ENCODE measurements at places on chromosomes 7 and 10.

- no peak overlapping the region for H3K27ac ChIP-seq
- no peaks in the 10 kb centered on the region for H3K27me3 ChIP-seq
- H3K4me3 ChIP-seq: no peak overlapping the region
- H3K36me3 ChIP-seq: no peaks in the 10 kb centered on the region
- DNase-seq: no peak
Measured at GRCh38 chr7:38296059-38296857, 22.8 kb upstream of the TARP start.

GRCh38 chr10:86804805-86805204, 48.4 kb downstream of the BMPR1A start:
- H3K27ac ChIP-seq: no peak overlapping the region
- DNase-seq: no peak
- H3K4me3 ChIP-seq: no peak overlapping the region
- peaks cover 3% of the 10 kb centered on the region for H3K4me1 ChIP-seq
- no peaks in the 10 kb centered on the region for H3K27me3 ChIP-seq
- H3K36me3 ChIP-seq: no peaks in the 10 kb centered on the region

DNA sequence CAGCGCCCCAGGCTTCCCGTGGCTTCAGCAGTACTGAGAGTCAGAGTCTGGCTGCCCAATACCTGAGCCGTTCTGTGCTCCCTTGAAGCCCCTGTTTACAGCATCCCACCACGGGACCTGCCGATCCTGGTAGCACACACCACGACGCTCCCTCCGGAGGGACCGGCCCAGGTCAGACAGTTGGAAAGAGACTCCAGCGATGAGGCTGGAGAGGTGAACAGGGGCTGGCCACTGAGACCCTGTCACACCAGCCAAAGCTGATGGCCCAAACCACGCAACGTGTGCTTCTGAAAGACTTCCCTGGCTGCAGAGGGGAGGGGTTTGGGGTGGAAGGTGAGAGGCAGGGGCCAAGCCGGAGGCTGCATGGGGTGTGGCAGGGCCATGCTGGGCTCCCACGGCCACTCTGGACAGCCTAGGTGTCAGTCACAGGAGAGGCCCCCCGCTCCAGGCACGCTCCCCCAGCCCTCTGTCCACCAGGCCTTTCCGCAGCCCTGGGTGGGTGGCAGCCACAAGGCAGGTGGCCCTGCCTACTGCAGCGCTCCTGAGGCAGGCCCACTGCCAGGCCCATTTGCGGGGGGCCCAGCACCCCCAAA, 140.2 kb upstream of the CHST15 start:
- H3K4me1 ChIP-seq: no peaks in the 10 kb centered on the region
- H3K27me3 ChIP-seq: no peaks in the 10 kb centered on the region
- H3K36me3 ChIP-seq: no peaks in the 10 kb centered on the region
- H3K4me3 ChIP-seq: no peak overlapping the region

DNA sequence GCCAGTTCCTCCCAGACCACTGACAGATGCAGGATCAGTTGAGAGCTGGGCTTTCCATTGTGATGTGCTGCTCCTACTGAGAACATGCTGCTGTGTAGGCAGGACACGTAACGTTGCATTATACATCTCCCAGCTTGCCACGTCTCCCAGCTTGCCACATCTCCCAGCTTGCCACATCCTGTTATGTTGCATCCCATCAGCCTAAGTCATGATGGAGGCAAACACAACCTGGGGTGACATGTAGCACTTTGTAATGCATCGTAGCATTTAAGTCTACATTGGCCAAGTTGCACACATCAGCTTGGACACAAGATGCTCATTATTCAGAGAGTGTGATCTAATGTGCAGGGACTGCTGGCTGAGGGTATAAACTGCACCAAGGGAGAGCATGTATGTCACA, 73.3 kb upstream of the CHCHD3 start:
- H3K4me3 ChIP-seq: no peak overlapping the region
- no peak for DNase-seq
- H3K27ac ChIP-seq: no peak overlapping the region
- no peaks in the 10 kb centered on the region for H3K36me3 ChIP-seq
- no peaks in the 10 kb centered on the region for H3K4me1 ChIP-seq
- no peaks in the 10 kb centered on the region for H3K27me3 ChIP-seq

- H3K4me3 ChIP-seq: no peak overlapping the region
- no peaks in the 10 kb centered on the region for H3K27me3 ChIP-seq
- H3K36me3 ChIP-seq: no peaks in the 10 kb centered on the region
Measured at GRCh38 chr10:69861251-69862240, 59.8 kb downstream of the COL13A1 start.

DNA sequence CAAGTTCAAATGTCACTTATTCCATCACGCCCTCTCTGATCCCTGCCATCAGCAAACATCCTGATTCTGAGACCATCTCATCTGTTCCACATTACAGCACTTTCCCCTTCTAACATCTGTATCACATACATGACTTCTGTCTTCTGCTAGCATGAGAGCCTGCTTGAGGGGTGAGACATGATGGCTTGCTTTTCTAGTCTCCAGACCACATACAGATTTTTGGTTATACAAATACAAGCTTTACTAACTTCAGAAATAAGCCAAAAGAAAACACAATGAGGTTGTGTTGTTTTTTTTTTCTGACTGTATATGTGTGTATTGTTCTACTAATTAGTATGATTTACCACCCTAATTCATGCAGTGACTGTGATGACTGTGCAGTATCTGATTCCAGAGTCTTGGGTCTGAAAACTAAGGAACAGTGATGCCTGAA, 34.3 kb downstream of the NAPEPLD start:
- H3K4me3 ChIP-seq: no peak overlapping the region
- H3K36me3 ChIP-seq: peaks cover 10% of the 10 kb centered on the region
- no peak overlapping the region for H3K27ac ChIP-seq
- no peak for DNase-seq

GRCh38 chr10:97895915-97896314, 46.3 kb downstream of the GOLGA7B start:
- no peaks in the 10 kb centered on the region for H3K27me3 ChIP-seq
- H3K4me3 ChIP-seq: no peak overlapping the region
- no peaks in the 10 kb centered on the region for H3K36me3 ChIP-seq
- no peak overlapping the region for H3K27ac ChIP-seq
- H3K4me1 ChIP-seq: no peaks in the 10 kb centered on the region

- no peaks in the 10 kb centered on the region for H3K36me3 ChIP-seq
- H3K27me3 ChIP-seq: no peaks in the 10 kb centered on the region
- H3K27ac ChIP-seq: no peak overlapping the region
- H3K4me1 ChIP-seq: no peaks in the 10 kb centered on the region
Measured at GRCh38 chr10:91556691-91557566, 75.9 kb downstream of the PPP1R3C start.

DNA sequence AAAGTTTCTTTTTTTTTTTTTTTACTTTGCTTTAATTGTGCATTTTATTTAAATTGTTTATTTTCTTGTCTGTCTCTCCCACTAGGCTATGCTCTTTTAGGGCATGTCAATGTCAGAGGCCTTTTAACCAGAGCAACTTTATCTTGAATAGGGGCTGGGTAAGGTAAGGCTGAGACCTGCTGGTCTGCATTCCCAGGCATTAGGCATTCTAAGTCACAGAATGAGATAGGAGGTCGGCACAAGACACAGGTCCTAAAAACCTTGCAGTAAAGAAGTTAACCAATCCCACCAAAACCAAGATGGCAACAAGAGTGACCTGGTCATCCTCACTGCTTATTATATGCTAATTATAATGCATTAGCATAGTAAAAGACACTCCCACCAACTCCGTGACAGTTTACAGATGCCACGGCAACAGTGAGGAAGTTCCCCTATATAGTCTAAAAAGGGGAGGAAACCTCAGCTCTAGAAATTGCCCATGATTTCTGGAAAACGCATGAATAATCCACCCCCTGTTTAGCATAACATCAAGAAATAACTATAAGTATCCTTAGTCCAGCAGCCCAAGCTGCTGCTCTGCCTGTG, 47.0 kb upstream of the FRMD4A start:
- DNase-seq: no peak
- H3K27ac ChIP-seq: no peak overlapping the region
- H3K27me3 ChIP-seq: no peaks in the 10 kb centered on the region
- no peak overlapping the region for H3K4me3 ChIP-seq
- peaks cover 6% of the 10 kb centered on the region for H3K4me1 ChIP-seq
- no peaks in the 10 kb centered on the region for H3K36me3 ChIP-seq

DNA sequence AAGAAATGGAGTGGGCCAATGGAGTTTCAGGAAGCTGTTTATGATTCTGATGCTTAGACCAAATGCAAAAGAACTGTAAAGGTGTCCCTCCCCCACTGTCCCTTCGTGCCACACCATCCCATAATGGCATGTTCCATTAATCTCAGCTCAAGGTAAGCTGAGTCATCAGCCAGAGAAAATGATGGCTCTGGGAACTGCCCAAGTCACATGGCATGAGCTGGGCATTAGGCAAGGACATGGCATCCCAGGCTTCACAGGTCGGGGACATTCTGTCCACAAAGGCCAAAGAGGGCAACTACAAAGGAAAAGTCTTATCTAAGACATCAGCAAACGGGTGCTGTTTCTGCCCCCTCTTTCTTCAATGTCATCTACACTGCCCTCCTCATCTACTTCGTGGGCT, 44.9 kb downstream of the DLG5 start:
- no peak overlapping the region for H3K27ac ChIP-seq
- no peak for DNase-seq
- H3K27me3 ChIP-seq: no peaks in the 10 kb centered on the region
- peaks cover 26% of the 10 kb centered on the region for H3K4me1 ChIP-seq
- H3K4me3 ChIP-seq: no peak overlapping the region

GRCh38 chr7:68564306-68565135, 1033.8 kb upstream of the AUTS2 start:
- no peak for DNase-seq
- H3K27ac ChIP-seq: no peak overlapping the region
- H3K27me3 ChIP-seq: no peaks in the 10 kb centered on the region
- H3K4me3 ChIP-seq: no peak overlapping the region

DNA sequence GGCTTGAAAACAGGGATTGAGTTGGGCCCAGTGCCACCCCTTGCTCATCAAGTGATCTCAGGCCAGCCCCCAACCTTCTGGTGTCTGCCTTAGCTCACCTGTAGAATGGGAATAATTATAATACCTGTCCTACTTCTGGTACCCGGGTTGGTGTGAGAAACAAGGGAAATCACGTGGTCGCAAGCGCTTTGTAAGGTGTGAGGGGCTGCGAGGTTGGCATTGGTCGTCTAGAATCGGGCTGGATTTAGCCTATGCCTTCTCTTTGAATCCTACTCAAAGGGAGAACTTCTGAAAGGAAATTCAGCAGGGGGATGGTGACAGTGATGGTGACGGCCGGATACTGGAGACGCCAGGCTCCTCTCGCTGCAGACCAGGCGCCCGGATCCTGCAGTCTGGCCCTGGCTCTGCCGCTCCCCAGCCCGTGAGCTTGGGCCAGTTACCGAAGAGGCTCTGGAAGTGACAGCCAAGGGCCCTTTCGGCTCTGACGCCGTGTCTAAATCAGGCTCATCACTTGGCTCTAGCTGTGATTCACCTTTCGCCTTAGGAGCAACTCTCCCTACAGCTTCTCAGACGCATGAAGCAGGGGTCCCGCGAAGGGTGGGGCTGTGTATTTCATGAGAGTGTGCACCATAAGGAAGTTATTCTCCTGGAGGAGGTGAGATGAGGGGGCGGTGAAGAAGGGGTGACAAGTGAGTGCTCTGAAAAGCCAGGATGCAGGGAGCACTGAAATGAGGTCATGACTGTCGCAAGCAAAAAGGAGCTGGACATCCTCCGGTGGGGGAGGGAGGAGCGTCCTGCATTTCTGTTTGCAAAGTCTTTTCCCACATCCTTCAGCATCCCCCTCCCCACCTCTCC, 4.0 kb upstream of the CREB5 start:
- peaks cover 39% of the 10 kb centered on the region for H3K27me3 ChIP-seq
- H3K4me3 ChIP-seq: peak overlapping the region; percentile 55
- H3K27ac ChIP-seq: no peak overlapping the region
- 0 out of 2 replicates have a peak, but pooled peaks cover 11% of the 10 kb centered on the region for H3K4me1 ChIP-seq
- no peaks in the 10 kb centered on the region for H3K36me3 ChIP-seq

GRCh38 chr10:60400366-60400765, 10.7 kb upstream of the ANK3 start:
- no peak for DNase-seq
- no peaks in the 10 kb centered on the region for H3K4me1 ChIP-seq
- H3K4me3 ChIP-seq: no peak overlapping the region
- no peak overlapping the region for H3K27ac ChIP-seq

- no peak overlapping the region for H3K27ac ChIP-seq
- H3K36me3 ChIP-seq: no peaks in the 10 kb centered on the region
Measured at GRCh38 chr7:112052498-112052897, 153.7 kb downstream of the DOCK4 start.

GRCh38 chr10:93590638-93591037, 10.4 kb downstream of the RBP4 start:
- H3K27me3 ChIP-seq: no peaks in the 10 kb centered on the region
- no peak overlapping the region for H3K27ac ChIP-seq
- no peaks in the 10 kb centered on the region for H3K36me3 ChIP-seq
- H3K4me3 ChIP-seq: no peak overlapping the region

DNA sequence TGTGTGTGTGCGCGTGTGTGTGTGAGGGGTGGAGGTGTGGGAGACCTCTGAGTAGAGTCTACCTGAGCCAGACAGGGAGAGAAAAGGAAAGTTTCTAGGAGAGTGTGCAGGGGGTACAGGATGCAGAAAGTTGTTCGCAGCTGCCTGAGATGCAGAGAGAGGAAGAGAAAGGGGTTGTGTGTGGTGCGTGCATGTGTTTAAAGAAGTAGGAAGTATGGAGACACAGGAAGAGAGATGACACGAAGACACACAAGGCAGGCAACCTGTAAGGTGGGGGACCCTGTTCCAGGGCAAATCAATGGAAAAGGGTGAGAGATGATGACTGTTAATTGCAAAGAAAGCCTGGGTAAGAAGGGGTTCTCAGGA, 52.2 kb downstream of the C10orf105 start:
- H3K27ac ChIP-seq: no peak overlapping the region
- DNase-seq: no peak

DNA sequence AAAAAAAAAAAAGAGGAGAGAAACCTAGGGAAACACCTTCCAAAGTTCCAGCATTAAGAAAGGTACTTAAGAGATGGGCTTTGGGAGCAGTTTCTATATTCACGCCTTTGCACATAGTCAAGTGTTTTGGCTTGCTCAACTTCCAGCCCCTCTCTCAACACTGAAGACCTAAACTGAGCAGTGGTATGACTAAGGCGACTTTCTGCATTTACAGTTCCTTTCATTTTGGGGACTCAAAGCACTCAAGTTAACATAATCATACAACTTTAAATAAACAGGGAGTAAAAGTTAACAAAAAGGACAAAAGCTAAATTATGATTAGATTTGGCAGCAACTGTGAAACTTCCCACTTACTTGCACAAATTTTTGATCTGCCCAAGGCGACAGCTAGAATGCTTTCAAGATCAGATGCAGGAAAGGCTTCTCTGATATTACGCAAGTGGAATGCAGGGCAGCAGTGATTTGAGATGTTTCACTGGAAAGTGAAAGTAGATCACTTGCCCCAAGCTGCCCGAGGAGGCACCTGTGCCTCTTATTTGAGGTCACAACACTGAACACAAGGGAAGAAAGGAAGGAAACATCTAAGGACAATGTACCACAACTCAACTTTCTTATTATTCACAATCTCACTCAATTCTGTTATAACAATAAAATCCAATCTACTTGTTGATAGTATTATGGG, 199.5 kb downstream of the SKAP2 start:
- no peak for DNase-seq
- no peaks in the 10 kb centered on the region for H3K4me1 ChIP-seq
- H3K27ac ChIP-seq: no peak overlapping the region
- no peaks in the 10 kb centered on the region for H3K27me3 ChIP-seq
- H3K4me3 ChIP-seq: no peak overlapping the region

GRCh38 chr10:66942407-66942806, 16.6 kb downstream of the LRRTM3 start:
- H3K4me1 ChIP-seq: no peaks in the 10 kb centered on the region
- DNase-seq: no peak
- H3K36me3 ChIP-seq: no peaks in the 10 kb centered on the region
- H3K4me3 ChIP-seq: no peak overlapping the region
- no peaks in the 10 kb centered on the region for H3K27me3 ChIP-seq
- no peak overlapping the region for H3K27ac ChIP-seq

All from H1 (cell line).